ENCODE measurements at places on chromosomes 7 and 10. TPM values are rescaled to one million over a fixed set of nuclear protein-coding genes. Genes with fewer than 3 reads are reported as not detected.

LIPJ gene
- not detected for total RNA-seq

DNA sequence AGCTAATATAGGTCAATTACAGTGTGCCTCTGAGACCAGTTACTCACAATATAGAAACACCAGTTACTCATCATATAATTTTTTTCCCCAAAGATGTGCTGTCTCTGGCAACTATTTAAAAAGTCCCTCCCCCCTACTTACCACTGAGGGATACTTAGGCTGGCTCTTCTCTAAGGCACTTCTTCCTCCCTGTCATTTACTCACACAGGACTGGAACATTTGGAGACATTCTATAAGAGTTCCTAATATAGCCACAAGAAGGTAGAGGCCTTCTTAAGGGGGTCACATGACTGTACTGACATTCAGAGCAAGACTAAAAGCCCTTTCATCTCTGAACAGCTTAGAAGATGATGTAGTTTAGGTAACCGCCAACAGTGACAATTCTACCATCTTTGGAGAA is 44.4 kb upstream of the SLIT1 start:
- no peak for DNase-seq

GRCh38 chr10:31213959-31214358 is 105.1 kb upstream of the ZEB1 start:
- DNase-seq, result no peak

DNA sequence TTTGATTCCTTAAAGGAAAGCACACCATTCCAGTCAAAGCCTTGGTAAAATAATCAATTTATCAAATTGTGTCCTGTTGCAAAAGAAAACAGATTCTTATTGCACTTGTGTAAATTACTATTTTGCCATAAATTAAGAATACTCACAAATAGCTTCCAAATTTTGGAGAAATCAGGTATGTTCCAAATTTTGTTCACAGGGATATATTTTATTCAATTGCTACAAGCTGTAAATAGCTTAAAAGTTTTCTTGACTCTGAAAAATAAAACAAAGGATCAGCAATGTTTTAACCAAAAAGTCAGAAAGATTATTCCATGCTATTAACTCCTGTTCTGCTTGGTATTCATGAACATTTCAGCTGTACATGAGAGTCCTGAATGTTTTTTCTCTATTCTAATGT is 47.4 kb upstream of the CHST3 start:
- no peak for DNase-seq

DNA sequence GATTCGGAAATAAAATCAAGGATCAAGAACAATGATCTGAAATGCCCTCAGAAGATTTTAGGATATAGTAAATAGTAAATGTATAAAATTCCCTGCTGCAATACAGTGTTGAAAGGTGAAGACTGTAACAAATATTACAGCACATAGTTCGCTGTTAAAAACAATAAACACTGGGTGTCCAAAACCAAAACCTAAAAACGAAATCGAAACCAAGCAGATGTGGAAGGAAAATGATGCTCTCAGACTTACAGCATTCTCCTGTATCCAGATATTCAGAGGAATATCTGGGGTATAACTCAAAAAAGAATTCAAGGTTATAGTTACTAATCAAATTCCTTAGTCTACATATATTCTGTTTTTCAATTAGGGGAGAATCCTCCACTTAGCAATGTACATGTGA is 708.1 kb upstream of the PCDH15 start:
- no peak for DNase-seq

GRCh38 chr10:25851548-25851947 is 82.5 kb upstream of the MYO3A start:
- DNase-seq, result no peak

DNA sequence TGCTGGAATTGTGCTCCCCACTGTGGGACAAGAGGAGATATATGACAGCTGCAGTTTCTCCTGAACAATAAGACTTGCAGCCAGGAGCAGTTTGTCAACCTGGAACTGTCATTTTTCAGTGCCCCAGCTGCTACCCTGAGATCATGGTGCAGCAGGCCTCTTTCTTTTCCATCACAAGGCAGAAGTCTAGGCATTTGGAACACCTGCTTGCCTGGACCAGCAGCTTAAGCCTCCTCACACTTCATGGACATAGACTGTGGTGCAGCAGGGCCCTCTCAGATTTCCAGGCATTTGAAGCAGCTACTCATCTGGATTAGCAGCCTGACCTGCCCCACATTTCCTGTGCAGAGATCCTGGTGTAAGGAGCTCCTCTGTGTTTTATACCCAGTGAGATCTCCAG is 450.7 kb upstream of the TEX47 start:
- no peak for DNase-seq

DNA sequence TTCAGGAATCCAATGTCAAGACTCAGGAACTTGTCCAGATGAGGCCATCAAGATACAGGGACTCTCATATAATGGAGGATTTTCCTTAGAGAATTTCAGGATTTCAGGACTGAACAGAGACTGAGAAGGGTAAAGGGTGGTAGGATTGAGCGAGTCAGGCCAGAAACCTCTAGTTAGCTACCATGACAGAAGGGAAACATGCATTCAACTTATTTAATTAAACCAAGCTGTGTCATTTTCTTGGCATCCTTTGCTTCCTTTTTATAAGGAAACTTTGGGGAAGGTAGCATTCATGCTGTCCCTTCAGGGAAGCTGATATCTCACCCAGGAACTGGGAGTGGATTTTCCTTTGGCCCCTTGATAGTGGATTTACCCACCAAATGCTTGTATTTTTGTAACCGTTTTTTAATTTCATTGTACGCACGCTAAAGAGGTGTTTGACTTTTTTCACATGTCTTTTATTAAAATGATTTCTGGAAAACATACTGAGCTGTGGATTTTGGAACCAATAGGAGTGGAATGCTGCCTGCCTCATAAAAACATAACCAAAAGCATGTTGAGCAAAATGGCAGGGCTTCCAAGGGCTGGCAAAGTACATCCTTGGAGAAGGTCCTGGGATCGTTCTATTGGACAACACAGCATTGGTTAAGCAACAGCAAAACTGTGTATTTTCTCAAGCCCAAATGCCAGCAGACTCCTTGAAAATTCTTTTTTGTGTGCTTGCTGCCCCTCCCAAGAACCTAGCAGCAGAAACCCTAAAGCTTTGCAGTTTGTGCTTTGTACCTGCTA is 104.5 kb downstream of the CXCL12 start:
- no peak for DNase-seq

DNA sequence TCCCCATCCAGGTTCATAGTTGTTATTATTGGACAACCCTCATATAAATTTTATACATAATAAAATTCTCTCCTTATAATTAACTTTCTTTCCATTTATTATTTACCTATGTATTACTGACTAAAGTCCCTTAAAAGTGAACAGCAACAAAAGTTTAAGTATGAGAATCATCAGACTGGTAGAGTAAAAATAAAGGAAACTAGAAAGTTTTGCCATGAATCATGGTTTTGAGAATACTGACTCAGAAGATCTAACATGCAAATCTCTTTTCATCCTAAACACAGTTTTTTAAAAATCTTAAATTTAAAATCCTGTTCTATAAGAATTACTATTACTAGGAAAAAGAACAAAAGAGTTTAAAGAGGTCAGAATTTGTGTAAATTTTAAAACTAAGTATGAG is 32.1 kb downstream of the HERC4 start:
- no peak for DNase-seq

CCL24 gene
- total RNA-seq, result 0.46 TPM

STRIP2 gene
- total RNA-seq, result 79.2 TPM

DNA sequence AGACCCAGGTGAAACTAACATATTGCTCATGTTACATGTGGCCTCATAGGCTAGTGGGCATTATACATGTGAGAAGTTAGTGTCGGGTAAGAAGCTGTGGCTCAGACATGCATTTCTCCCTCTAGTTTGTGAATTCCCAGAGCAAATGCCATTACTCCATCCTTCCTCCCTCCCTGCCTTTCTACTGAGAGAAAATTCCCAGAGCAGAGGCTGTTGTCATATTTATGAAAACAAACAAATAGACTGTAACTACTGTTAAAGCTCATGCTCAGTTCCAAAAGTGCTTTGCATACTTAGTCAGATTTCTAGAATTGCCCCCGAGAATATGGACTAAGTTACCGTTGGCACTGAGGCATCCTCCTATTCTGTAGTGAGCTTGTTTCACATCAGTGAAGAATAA is 29.0 kb downstream of the ZNRF2 start:
- no peak for DNase-seq

- DNase-seq, result no peak
Measured at GRCh38 chr7:24075426-24075810, 208.6 kb upstream of the NPY start.

DNA sequence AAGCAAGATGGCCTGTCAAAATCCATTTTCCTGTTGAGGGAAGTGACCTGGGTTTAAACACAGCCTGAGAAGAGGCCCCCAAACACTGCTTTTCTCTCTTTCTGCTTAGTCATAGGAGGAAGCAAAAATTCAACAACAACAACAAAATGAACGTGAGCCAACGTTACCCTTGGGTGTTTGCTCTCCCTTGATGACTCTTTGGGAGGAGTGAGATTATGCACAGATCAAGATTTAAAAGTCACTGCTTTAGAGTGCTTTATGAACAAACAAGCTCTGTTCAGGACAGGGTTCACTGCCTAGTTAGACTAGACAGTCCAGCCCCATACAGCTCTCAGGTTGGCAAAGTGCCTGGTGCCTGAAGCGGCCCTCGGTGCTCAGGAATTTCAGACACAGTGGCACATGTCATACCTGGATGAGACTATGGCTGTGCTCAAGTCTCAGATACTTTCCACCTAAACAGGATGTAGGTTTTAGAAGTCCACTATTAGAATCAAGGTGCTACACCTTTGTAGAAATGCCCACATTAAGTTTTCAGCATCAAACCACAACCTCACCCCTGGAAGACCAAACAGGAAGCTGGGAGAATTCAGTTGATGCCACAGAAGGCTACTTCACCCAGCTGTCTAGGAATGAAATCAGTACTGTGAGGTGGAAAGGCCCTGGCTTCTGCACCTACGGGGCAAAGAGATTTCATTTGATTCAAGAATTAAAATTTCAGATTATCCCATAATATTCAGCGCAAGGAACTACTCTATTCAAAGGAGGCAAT is 38.7 kb downstream of the DENND11 start:
- no peak for DNase-seq

DNA sequence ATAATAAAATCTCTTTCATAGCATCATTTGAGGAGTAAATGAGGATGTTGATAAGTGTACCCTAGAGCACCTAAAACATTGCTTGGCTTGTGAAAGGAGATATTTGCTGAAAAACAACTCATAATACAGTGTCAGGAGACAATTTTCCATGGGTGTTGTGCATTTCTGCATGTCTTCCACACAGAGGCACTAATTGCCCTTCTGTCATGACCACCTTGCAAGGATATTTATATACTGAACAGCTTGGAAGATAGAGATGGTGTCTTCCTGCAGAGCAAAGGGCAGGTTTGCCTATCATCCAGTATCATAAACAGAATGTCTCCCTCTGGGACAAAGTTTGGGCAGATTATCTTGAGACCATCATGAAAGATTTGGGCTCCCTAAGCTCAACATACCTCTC is 495.2 kb upstream of the LRRN3 start:
- DNase-seq, result no peak

All from activated T-cell treated with anti-CD3 and anti-CD28 coated beads, Interleukin-2, amount 50 U/mL, for 72 hours (primary cell).